Transverse colon (tissue), 4 donors: ENCODE measurements at places on chromosomes 11 and 22. TPM values are rescaled to one million over a fixed set of nuclear protein-coding genes. Genes with fewer than 3 reads are reported as not detected.

Gene BDNF
- 0.14 TPM for total RNA-seq

GRCh38 chr11:76802151-76802550 is 19.0 kb downstream of the TSKU start:
- DNase-seq = no peak

- DNase-seq = no peak
These were observed 44.5 kb downstream of the NECTIN1 start for GRCh38 chr11:119684361-119685110.

- DNase-seq = no peak
These were observed 91.2 kb upstream of the CLMP start for GRCh38 chr11:123286255-123286654.
